GM18507 (cell line): ENCODE measurements at places on chromosomes 4 and X.

DNA sequence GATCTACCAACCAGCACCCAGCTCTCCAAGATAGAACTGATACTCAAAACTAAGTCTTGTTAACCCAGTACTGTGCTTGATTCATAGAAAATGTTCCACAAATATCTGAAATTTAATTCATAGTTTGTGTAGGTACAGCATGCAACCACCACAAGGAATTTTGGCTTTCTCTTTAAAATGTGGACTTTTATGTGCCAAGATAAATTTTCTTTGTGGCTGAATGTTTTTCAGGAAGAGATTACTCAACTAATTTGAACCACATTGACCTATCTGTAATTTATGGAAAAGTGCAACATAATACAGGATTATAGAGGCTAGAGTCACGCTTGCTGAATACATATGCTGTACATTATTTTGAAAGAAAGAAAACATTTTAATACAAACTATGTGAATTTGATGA is 730.8 kb downstream of the IL1RAPL1 start:
- no peak for DNase-seq

DNA sequence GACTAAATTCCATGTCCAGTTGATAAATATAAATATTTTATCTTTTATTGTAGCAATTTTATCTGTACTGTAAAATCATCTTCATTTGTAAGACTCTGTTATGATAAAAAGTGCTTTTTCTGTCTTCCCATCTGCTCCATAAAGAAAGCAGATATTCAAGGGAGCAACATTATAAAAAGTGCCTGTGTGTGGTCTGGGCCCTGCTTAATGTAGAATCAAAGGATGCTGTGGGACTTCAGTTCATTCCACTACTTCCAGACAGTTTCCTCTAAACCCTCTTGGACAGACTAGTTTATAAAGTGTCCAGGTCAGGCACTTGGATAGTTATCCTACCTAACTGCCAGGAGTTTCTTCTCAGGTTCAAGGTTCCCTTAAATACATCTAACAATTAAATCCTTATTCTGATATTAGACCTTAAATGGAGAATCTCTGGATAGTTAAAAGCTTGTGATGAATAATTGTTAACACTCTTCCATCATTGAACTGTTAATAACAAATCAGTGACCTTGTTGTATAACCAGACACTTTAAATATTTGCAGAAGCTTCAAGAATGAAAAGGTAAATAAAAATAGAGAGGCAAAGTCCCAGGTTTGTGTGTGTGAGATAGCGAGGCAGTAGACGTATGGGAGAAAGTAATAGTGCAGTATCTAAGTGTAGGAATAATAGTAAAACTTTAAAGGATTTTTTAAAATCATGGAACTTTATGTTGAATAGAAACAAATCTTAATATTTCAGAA is 237.5 kb upstream of the CTSO start:
- DNase-seq: no peak

DNA sequence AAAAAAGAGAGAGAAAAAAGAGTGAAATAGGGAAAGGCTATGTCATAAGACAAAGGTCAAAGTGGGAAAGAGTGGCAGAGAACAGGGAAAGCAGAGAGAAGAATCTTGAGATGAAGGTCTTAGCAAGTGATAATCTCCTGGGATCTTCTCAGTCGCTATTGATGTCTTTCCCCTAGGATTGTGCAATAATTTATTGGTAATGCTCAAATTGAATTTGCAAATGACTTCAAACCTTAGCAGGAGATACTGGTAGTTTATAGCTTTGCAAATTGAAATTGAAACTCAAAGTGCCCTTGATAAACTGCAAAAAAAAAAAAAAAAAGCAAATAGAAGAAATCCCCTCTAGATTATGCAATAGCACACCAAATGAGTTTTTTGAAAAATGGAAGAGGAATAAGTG is 45.7 kb upstream of the MID1 start:
- no peak for DNase-seq

DNA sequence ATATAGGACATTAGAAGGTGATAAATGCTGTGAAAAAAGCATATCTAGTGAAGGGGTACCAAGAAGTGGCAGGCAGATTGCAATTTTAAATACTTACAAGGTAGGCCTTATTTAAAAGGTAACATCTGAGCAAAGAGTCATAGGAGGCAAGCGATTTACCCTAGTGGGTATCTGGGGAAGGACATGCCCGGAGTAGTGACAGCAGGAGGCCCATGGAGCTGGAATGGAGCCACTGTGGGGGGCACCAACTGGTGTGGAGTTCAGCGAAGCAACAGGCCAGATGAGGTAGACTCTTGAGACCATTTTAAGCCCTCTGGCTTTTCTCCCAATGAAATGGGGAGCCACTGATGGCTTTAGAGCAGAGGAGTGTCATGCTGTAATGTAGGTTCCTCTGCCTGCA is 37.3 kb downstream of the SEC24D start:
- DNase-seq: no peak

- no peak for DNase-seq
These were observed 685 bp downstream of the RAB9B start for GRCh38 chrX:103831342-103831802.

- no peak for DNase-seq
These were observed 140.9 kb downstream of the SHOX start for GRCh38 chrX:771536-771935.

GRCh38 chr4:175927121-175927520 is 115.1 kb upstream of the GPM6A start:
- no peak for DNase-seq

GRCh38 chrX:3351276-3351675 is 4.8 kb upstream of the MXRA5 start:
- DNase-seq: no peak

GRCh38 chr4:10806953-10807645 is 122.5 kb upstream of the CLNK start:
- DNase-seq: no peak

DNA sequence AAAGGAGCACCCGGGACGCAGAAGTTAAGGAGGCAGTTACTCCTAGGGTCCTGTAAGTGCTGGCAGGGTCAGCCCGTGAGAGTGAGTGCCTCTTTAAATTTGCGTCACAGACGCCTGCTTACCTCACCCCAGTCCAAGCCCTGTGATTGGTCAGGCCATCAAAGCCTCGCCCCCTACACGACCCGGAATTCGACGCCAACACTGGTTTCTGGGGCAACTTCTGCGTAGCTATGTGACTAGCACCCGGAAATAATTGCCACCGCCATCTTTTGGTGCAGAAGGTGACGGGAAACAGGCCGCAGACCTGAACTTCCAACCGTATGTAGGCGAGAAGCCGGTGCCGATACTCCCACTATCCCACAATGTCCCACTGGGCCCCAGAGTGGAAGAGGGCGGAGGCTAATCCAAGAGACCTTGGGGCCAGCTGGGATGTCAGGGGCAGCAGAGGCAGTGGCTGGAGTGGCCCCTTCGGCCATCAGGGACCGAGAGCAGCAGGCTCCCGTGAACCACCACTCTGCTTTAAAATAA is at the start of gene DDX53:
Gene DDX53 (plus strand): TSS at position 265 of the 528 bp plus-strand sequence. CDS start 98 bp downstream, at position 363.
- no peak for DNase-seq

- DNase-seq: no peak
These were observed 32.8 kb downstream of the ACOX3 start for GRCh38 chr4:8407756-8408155.

- no peak for DNase-seq
These were observed 427.7 kb upstream of the MAGEB2 start for GRCh38 chrX:29787656-29788055.

DNA sequence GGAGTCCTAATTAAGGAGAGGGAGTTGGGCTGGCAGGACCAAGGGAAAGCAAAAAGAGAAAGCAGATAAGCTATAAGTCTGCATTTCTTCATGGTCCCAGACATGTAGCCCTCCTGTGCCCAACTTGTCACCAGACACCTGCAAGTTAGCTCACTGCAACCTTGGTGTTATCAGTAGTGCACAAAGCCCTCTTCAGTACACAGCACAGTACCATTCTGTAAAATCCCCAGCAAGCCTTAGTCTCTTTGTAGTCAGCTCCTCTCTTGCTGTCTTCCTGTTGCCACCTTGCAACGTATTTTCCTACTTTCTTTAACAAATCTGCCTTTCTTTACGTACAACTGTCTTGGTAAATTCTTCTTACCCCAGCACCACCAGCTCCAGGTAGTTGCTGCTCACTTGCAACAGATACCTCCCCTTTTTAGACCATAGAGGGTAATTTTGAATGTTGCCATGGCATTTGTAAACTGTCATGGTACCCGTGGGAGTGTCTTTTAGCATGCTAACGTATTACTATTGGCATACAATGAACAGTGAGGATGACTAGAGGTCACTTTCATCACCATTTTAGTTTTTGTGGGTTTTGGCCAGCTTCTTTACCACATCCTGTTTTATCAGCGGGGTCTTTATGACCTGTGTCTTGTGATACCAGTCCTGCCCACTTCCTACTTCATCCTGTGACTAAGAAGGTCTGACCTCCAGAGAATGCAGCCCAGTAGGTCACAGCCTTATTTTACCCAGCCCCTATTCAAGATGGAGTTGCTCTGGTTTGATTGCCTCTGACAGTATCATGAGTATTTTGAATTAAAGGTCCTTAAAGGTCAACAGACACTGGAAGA is 28.3 kb upstream of the AP1S2 start:
- no peak for DNase-seq

DNA sequence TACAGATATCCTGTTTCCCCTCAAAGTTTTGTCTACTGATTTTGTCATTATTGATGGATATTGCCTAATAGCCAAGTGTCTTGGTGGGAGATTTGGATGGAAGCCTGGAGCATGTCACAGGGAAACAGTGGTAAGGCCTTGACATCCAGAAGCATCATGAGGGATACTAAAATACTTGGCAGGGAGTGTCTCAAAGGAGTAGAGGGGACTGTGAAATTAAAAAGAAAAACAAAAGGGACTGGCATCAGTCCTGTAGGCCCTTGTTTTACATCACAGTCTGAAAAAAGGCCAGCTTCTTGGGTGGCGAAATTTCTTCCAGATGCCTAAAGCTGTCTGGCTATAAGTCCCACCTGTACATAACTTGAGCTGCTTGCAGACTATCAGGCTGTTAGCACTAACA is 83.8 kb downstream of the GUCY2F start:
- DNase-seq: no peak

DNA sequence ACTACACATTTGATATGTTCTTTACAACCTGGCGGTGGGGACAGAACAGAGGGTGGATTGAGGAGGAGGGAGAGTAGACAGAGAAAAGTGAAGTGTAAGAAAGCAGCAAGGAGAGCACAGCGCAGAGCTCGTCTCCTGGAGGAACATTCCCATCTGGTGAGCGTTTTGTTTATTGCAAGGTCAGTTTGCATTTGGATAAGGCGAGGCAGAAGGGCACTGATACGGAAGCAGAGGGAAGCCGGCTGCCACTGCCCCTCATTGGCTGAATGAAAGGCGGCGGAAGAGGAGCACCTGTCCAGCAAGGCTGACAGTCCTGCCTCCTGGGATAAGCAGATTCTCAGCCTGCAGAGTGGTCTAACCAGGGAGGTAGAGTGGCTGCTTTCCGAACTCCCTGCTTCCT is 83.2 kb downstream of the GPR143 start:
- DNase-seq: no peak

DNA sequence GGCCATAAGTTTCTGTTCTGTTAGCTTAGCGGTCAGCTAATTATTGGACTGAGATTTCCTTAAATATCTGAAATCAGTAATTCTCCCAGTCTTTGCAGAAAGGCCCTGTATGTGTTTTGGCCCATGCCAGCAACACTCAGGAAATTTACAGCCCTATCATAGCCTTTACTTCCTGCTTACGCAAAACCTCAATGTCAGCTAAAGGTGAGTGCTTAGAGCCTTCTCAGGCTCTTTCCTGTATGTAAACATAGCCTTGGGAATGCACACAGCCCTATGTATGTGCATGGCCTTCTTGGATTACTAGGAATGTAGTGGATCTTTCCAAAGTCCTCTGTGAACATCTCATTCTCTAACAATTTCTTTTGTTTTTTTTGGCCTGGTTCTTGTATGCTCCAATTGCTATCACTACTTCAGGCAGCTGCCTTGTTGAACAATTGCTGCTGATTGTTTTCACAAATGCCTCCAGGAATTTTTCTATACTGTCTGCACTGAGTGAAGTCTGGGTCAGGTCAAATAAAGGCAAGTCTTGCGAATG is 200.0 kb downstream of the PPP1R2C start:
- no peak for DNase-seq

GRCh38 chr4:106893395-106893881 is 142.7 kb downstream of the DKK2 start:
- DNase-seq: no peak

DNA sequence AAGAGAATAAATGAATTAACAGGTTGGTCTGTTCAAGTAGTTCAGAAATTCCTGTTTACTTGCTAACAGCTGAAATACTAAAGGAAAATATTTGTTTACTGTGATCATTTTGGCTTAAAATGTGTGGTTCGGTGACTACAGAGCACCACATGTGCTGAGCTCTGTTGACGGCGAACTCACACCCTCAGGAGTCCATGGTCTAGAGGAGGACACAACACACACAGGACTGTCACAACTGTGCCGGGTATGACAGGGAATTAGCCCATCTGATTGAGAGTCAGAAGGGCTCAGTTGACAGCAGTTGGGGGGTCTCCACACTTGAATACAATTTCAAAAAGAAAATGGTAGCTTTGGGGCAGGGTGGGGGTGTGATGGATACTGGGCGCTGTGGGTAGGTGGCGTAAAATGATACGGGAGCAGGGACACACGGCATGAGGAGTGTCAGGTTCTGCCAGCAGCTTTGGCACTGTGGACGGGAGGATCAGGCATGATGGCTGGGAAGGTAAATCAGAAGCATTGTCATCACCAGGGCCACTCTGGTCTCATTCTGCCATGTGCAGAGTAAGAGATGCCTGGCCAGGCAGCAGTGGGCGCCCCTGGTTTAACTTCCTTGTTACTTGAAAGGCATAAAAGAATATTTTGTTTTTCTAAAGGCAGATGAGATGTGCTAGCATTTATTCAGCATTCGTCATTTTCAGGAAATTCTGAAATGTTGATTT is 33.3 kb downstream of the CLDN22 start:
- DNase-seq: no peak

DNA sequence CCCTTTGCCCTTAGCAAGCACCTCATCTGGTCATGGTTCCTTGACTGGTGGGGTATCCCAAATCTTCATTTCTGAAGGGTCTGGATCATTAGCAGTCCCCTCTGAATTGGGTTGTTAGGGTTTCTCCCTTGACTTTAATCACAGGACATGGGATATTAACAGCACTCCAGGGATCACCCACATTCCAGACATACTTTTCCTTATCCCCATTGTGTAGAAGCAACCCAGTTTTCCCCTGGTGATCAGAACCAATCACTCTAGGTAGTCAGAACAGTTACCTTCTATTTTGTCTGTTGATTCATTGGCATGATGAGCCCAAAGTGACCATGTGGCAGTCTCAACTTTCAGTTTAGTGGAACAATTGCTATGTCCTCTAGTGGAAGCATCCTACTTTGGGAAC is 29.1 kb upstream of the GRSF1 start:
- DNase-seq: no peak

DNA sequence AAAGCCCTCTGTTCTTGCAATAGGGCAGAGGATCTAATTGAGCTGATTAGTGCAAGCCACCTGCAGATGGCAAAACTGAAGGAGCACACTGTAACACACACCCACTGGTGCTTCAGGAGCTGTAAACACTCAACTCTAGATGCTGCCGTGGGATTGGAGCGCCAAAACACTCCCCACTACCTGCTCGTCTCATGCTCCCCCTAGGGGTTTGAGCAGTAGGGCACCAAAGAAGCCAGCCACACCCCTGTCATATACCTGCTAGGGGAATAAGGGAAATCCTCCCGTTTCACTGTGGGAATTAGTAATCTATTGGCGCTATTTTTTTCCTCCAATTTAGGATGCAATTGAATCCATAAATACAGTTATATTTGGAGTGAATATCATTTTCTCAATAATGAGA is 360.2 kb downstream of the GLUD2 start:
- no peak for DNase-seq

GRCh38 chrX:64395568-64395929 is 297 bp upstream of the MTMR8 start:
- no peak for DNase-seq
